NCI-H1436 treated with DMSO at 0.1 percent for 48 hours (cell line): ENCODE measurements at places on chromosomes 11 and 22.

- peak; percentile 17 for DNase-seq
Observed at GRCh38 chr22:50530877-50531545, 1.2 kb upstream of the TYMP start.

DNA sequence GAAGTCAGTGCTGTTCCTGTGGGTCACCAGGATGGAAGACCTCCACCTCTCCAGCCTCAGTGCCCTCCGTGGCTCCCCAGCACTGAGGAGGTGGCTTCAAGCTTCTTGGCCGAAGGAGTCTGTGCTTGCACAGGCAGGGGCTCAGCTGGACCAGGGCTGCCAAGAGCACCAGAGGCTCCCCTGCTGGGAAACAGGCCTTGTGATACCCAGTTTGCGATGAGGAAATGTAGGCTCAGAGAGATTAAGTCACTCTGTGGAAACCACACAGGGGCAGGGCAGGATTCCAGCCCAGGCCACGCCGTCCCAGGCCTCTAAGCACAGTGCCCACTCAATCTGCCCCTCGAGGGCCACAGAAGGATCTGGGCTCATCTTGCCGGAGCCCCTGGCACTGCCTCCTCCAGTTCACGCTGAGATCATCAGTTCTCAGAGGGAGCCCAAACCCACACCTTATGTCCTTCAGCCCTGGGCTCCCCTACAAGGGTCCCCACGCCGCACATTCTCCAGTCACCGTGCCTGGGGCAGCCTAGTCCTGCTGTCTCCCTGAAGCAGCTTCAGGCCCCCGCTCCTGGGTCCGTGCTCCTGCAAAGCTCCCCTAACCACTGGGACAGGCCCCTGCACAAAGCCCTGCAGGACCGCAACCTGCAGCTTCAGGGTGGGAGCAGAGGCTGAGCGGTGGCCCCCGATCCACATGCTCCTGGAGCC lies 21.6 kb downstream of the ANO1 start:
- no peak for DNase-seq

DNA sequence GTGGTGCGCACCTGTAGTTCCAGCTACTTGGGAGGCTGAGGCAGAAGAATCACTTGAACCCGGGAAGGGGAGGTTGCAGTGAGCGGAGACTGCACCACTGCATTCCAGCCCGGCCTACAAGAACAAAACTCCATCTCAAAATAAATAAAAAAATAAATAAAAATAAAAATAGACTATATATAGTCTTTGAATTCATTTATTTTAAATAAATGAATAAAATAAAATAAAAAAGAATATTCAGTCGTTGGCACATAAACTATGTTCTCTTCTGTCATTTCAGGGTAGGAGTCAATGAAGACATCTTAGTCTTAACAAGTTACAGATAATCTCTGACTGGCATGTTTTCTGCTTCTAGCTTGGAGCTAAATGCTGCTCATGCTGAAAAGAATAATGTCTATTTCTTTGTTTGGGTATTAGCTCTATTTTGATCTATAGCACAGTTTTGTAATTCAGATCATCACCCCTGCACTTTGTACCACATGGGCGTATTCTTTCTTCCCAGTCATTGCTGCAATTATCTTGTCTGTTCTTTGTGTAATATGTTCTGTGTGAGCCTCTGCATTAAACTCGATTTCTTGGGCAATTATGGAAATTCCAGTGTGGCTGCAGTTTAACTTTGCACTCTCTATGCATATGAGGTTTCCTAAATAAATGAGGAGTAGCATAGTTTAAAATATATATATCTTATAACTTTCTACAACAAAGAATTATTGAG lies 1.4 kb upstream of the MS4A14 start:
- no peak for DNase-seq

GRCh38 chr11:66976028-66976467 lies 944 bp downstream of the C11orf86 start:
- no peak for DNase-seq

DNA sequence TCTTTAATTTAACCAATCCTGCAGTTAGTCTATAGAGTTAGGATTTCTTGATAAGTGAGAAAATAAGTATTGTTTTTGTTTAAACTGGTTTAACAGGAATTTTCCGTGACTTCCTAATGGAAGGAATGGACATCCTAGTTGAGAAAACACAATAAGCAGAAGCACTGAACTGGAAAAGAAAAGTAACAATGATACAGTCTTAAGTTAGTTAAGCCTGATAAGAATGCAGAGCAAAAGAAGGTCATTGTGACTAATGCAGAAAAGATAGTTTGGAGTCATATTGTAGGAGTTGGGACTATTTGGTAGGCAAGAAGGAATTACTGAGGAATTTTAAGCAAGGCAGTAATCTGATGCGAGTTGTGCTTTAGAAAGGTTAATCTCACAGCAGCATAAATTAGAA lies 11.7 kb downstream of the RNF141 start:
- no peak for DNase-seq

DNA sequence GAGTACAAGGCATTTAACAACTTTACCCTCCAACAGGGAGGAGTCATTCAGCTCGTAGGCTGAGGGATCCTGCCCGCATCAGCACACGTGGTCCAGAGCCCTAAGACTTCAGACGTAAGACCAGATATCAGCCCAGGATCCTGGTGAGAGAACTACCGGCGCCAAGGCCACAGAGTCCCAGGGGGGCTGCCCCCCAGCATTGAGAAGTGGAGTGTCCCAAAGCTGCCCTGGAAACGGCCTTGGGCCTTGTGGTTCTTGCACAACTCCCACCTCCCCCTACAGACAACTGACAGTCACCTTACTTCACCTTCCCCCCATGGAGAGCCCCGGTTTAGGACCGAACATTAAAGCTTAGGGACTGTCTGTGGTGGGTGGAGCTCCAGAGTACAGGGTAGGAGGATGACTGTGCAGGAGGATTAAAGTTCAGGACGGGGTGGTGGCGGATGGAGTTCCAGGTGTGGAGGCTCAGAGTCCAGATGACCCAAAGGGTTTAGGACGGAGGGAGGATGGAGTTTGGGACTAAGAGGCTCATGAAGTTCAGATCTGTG lies 1.0 kb downstream of the C11orf91 start:
- DNase-seq, result no peak

- no peak for DNase-seq
Observed at GRCh38 chr11:90890347-90890746, 667.5 kb upstream of the CHORDC1 start.

- DNase-seq, result no peak
Observed at GRCh38 chr22:49010901-49011300, 816.8 kb downstream of the BRD1 start.

- no peak for DNase-seq
Observed at GRCh38 chr11:92929653-92930052, 39.8 kb upstream of the MTNR1B start.

- no peak for DNase-seq
Observed at GRCh38 chr11:112836256-112836602, 125.0 kb upstream of the NCAM1 start.

GRCh38 chr22:22548317-22548716 lies 10.7 kb downstream of the PRAME start:
- no peak for DNase-seq

DNA sequence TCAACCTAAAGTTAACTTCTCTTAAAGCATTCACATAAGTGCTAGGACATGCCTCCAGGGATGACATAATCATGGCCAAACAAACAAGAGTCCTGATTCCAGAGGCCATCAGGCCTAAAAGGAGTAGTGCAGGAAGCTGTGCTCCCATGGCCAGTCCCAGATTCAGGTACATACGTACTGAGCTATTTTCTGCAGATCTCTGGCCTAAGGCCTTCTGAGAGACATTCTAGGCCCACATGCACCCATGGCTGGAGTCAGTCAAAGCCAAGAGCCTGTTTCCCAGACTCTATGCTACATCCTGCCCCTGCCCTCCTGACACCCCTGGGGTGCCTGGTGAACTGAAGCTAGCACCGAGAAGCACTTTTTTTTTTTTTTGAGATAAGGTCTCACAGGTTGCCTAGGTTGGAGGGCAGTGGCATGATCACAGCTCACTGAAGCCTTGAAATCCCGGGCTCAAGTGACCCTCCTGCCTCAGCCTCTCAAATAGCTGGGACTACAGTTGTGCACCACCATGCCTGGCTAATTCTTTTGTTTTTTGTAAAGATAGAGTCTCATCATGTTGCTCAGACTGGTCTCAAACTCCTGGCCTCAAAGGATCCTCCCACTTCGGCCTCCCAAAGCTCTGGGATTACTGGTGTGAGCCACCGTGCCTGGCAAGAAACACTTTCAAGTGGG lies 553 bp downstream of the CD3D start:
- no peak for DNase-seq

GRCh38 chr11:63906585-63906984 lies 10.4 kb downstream of the RCOR2 start:
- DNase-seq, result no peak

DNA sequence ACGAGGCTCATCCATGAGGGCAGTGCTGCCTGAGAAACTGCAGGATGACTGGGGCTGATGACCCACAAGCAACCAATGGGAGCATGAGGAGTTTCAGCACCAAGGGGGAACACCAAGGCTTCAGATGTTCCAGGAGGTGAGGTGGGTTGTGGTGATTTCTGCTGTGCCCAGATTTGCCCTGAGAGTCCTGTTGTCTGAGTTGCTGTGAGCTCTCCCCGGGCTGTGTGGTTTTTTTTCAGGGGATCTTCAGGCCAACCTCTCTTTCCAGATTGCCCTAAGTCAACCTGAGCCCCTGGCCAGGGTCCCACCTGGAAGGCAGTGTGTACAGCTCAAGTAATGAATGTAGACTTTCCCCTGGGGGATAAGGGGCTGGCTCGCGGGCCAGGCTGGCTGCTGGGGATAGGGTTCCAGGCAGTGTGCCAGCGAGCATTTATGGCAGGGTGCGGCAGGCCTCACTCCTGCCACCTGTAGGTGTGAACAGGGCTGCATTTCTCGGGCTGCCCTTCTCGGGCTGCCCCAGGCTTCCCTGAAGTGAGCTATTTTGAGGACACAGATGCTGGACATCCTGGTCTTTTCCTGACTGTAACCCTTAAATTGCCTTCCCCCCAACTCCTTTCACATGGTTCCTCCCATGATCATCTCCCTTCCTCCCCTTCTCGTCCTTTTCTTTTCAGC lies 9.8 kb downstream of the SLC22A6 start:
- DNase-seq, result peak; percentile 83

DNA sequence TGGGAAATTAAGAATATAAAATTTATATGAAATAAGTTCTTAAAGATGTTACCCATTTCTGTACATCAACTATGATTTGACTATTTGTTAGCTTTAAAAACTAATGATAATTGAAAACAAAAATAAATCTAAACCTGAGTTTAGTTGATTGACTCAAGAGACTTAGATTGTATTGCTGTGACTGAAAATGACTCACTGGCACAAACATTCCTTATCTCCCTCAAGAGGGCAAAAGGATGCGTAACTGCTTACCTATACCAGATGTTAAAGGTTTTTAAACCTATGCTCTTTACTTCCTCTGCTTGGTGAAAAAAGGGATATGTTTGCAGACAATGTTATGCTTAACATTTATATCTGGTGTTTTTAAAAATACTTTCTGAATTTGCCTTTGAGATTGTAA lies 30.3 kb downstream of the ATM start:
- no peak for DNase-seq

DNA sequence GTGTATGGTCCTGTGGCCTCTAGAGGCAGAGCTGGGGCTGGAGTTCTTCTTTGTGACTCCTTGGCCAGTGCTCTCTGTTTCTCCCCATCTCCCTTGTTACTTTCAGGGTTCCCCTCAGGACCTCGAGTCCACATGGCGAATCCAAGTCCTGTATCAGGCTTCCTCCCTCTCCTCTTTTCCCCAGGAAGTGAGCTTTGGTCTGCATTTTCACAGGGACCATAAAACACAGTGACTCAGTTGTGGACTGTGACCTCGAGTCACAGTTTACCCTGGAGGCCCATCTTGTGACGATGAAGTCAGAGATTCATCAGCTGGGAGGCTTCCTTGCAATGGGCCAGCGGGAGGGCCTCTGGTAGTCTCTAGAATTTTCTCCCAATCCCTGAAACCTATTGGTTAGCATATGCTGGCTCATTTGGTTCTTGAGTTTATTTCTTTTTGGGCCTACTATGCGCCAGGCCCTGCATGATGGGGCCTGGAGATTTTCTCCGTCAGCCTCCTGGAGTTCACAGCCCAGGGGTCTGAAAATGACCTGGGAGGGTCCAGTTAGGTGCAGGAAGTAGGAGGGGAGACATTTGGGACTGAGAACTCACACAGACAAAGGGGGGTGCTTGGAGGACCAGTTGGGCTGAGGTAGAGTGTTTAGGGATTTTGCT lies 100.8 kb downstream of the KIAA1671 start:
- no peak for DNase-seq

DNA sequence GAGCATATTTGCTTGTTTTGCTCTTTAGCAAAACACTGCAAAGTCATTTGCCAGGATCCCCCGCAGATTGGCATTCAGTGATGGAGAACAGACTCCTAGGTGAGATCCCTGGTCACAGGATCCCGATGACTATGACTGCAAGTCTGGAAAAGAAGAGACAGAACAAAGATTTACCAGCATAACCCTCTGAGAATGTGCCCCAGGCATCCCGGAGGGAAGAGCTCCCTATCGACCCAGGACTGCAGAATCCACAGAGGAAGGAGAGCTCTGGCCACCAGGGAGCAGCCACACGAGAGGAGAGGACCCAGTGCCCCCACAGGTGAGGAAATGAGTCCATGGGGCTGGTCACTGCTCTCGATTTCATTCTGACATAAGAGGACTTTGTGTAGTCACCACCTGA lies 105.2 kb downstream of the ZNF280B start:
- DNase-seq, result no peak

- no peak for DNase-seq
Observed at GRCh38 chr11:1760351-1761109, 3.2 kb downstream of the CTSD start.

DNA sequence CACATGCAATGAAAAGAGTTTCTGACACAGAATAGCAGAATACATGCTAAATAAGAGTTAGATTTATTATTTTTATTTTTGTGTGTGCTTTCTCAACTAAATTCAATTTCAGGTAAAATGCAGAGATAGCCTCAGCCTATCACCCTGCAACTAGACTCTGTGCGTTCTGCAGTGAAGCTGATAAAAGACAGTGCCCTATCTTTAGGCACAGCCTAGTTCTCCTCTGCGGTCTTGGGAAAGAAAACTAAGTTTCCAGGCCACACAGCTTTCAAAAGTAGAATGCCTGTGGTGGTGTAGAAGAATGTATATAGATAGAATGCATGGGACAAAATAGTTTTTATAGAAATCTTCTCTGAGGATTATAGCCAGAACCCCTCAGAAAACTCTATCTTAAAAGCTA lies 12.0 kb upstream of the MMP1 start:
- DNase-seq, result no peak

DNA sequence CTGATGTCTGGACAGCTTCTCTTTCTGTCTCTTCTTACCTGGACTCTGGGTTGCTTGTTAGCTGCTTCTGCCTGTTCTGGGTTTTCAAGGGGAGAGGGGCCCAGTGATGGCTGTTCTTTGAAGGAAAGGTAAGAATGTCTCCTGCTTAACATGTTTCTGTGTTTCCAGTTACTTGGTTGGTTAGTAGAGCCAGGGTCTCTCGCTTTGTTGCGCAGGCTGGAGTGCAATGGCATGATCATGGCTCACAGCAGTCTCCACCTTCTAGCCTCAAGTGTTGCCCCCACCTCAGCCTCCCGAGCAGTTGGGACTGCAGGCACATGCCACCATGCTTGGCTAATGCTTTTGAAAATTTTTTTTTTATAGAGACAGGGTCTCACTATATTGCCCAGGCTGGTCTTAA lies 126.6 kb downstream of the BCR start:
- no peak for DNase-seq

- DNase-seq, result no peak
Observed at GRCh38 chr11:59281177-59281576, 68.5 kb upstream of the MPEG1 start.

GRCh38 chr11:74226907-74227306 lies 55.8 kb downstream of the PPME1 start:
- DNase-seq, result no peak

GRCh38 chr11:127709960-127710359 lies 709.4 kb upstream of the KIRREL3 start:
- no peak for DNase-seq
